ENCODE measurements at places on chromosomes 11 and 22.
A peak's percentile ranks its signal among the peaks of the same experiment; 100 is the strongest.

DNA sequence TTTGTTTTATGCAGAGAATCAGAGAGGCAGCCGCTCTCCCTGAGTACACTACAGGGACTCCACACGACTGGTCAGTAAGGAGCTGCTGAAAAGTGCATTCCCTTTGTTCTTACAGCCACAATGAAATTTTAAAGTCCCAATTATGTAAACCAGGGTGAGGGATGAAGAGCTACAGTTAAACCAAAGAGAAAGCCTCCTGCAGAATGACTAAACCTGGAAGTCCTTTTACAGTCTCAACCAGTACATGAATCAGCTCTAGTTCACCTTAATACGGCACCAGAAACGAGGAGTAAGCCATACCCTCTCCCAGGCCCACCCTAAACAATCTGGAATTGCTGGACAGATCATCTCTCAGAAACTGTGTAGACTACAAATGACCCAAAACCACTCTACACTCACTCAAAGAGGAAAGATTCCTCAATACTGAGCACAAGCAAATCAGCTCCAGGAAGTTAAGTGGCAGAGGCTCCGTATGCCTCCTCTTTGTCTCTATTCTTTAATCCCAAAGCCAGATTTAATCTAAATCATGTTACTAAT is 113.1 kb downstream of the RBFOX2 start:
- no peak for DNase-seq

DNA sequence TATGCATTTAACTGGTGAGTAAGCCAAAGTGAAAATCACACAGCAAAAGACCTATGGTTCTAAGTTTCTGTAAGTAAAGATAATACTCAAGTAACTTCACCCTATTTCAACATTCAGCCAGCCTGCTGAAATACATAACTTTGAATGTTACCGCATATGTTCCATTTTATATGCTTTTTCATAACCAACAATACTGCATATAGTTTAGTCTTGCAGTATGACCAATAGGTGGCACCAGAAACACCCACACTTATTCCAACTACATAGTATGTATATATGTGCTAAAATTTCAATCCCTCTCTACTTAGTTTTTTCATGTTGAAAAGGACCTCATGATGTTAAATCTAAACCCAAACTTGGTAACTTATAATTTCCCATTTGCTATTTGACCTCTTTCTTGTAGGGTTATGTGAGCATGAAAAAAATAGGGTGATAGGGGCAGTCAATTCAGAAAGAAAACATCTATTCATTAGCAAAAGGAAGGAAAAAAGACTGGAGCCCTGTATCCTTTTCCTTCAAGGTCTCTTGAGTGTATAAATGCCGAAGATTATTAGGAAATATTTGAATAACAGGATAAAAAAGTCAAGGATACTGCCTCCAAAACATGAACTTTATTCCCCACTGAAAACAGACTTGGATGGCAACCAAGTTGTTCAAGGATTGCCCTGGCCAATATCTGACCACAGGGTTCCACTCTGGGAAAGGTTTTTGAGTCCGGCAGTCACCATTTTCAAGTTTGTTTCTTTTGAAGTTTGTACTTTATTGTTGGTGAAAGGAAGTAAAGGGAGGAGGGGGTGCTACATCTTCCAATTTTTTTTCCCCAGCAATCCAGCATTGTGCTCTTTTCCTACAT is 23.8 kb upstream of the FZD4 start:
- no peak for DNase-seq

GRCh38 chr11:128551611-128552335 is 35.6 kb downstream of the ETS1 start:
- DNase-seq, result no peak

DNA sequence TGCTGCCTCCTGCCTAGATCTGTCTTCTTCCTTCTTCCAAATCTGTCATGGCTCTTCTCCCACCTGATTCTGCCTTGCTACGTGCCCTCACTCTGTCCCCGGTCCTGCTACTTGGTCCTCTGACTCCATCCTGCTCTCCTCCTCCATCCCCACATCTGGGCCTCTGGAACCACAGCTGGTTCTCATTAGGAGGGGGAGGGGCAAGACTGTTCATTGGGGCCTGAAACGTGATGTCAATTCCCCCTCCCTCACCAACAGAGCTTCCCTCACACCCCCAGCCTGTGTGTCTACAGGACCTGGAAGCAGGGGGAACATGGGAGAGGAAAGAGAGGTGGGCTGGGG is 9.1 kb downstream of the DCHS1 start:
- DNase-seq, result peak; percentile 95

GRCh38 chr22:49979587-49980264 is 19.2 kb downstream of the PIM3 start:
- DNase-seq, result peak; percentile 15

DNA sequence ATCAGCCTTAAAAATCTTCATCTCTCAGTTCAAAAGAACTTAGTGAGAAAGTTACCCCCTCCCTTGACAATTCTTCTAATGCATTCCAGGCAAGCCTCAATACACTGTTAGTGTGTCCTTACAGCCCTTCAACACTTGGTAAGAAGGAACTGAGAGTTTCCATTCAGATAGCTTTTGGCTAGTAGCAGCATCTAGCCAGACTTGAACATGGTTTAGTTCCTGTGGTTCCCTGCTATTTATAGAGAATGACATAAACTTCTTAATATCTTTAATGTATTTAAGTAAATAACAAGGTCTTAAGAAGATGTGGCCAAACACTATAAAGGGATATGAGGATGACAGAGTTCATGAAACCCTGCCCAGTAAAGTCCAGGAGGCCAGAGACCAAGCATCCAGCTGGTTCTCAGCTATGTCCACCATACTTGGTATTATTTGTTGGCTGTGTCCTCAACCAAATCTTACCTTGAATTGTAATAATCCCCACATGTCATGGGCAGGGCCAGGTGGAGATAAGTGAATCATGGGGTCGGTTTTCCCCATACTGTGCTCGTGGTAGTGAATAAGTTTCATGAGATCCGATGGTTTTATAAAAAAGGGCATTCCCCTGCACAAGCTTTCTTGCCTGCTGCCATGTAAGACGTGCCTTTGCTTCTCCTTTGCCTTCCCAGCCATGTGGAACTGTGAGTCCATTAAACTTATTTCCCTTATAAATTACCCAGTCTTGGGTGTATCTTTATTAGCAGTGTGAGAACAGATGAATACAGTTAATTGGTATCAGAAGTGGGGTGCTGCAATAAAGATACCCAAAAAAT is 132.4 kb downstream of the LARGE1 start:
- no peak for DNase-seq

DNA sequence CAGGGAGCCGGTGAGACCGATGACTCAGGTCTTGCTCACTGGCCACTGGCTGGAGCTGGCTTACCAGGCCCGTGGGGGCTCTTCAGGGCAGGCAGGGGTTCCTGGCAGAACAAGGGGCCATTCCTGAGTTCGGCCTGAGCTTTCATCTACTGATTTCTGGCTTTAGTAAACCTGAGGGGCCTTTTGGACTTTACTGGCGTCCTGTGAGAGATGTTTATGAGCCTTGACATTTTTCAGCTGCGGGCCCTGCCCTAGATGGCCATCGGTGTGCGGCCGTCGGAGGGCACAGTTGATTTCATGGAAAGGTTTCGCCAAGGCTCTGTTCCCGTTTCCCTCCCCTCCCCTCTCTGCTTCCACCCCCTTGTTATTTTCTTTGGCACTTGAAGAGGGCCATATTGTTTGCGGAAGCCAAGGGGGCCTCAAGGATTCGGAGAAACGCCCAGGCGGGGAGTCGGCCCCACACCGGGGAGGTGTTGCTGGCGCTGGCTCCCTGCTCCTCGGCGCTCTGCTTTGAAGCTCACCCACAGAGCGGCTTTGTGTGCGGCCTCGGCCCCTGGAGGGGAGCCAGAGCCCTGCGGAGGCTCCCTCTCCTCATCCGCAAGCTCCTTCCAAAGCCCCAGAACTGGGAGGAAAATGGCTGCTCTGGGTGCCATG is 17.7 kb downstream of the ELF5 start:
- peak; percentile 65 for DNase-seq

DNA sequence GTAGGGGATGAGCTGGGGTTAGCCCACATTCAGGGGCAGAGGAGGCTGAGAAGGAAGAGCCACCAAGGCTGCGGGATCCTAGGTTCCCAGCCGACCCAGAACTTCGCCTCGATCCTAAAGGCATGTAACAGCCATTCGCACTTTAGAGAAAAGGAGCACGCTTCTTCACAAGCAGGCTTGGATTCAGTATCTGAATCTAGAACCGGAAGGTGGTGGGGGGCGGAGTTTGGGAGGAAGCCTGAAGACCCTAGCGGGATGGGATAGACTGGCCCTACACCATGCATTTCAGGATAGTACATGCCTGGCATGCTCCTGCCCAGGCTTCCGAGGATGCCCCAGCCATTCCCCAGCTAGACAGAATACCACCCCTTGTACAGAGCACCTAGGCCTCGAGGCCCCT is 4.4 kb downstream of the SCARF2 start:
- DNase-seq, result no peak

GRCh38 chr11:32615422-32615821 is 31.8 kb downstream of the EIF3M start:
- no peak for DNase-seq

DNA sequence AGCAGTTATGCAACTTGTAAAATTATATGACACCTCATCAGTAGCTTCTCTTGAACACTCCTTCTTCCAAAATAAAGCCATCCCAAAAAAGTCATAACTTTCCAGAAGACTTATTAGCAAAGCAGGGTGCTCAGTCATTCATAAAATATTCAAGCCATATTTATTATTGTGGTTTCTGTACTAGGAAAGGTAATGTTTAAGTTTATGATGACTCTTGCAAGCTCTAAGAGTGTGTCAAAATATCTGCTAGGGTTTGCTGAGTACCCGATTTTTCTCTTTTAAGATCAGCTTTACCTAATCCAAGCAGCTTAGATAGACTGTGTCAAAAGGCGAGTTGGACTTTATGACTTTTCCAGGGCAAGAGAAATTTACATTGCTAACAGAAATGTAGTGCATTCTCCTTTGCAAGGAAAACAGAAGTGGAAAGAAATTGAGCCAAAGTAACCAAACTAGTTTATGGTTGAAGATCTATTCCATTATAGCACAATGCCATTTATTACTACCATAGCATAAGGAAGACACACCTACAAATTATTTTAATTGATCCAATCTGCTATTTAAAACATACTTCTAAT is 98.0 kb upstream of the SOX6 start:
- DNase-seq, result no peak

- no peak for DNase-seq
These were observed 6.1 kb upstream of the ELF5 start for GRCh38 chr11:34519595-34520235.

DNA sequence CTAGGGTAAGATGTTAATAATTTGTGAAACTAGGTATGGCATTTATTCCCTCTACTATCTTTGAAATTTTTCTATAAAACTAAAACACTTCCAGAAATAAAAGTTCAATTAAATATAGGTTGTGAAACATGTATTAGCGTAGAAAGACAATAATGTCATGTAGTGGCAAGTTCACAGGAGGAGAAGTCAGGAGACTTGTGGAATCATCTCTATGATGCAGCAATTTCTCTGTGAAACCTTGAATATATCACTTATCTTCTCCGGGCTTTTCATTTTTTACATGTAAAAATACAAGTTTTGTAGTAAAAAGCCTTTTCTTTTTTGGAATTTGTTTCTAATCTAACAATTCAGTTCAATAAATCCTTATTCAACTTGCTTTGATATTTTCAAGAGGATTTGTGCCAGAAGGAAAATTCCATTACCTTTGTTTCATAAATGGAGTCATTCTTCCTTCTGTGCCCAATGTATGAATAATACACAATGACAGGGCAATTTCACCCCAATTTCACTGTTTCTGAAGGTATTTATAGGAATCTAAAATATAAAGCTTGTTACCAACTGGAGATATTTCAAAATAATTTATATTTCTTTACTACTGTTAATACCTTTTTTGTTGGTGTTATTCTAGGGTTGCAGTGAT is 758.3 kb downstream of the FAM181B start:
- DNase-seq, result no peak

GRCh38 chr22:44200855-44201550 is 20.3 kb downstream of the PARVG start:
- no peak for DNase-seq

- DNase-seq, result no peak
These were observed 82.9 kb upstream of the CRTAM start for GRCh38 chr11:122755409-122755808.

DNA sequence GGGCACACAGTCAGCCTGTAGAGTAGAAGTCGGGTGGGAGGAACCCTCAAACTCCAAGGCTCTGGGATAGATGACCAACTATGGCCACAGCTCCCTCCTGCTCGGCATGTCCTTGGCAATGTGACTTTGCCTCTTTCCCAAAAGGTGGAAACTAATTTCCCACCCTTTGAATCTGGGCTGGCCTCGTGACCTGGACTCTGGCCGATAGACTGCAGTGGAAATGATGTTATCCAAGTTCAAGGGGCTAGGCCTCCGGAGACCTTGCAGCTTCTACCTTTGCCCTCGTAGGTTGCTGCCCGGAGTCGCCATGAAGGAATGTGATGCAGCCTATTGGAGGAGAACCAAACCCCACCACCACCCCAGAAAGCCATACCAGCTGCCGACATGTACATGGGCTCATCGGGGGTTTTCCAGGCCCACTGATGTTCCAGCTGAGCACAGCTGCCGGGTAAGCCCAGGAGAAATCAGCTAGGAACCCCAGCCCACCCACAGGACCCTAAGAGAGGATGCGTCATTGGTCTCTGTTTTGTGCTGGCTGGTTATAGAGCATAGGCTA is 30.4 kb downstream of the KCNJ4 start:
- DNase-seq, result no peak

DNA sequence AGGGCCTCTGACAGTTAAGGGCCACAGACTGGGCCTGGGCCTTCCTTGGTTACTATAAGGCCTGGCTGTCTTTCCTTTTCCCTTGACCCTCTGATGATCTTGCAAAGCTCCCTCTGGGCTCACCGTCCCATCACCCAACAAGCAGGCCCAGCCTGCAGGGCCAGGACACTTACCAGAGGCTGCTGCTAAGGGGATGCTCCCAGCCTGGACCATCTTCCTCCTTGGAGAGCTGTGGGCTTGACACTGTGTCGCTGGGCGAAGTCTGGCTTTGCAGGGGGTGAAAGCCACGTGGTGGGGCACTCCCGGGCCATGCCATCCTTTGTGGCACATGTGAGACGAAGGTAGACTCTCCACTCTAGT is 3.9 kb downstream of the C11orf24 start:
- DNase-seq, result no peak

GRCh38 chr11:73463359-73463758 is 87.2 kb downstream of the RELT start:
- no peak for DNase-seq

DNA sequence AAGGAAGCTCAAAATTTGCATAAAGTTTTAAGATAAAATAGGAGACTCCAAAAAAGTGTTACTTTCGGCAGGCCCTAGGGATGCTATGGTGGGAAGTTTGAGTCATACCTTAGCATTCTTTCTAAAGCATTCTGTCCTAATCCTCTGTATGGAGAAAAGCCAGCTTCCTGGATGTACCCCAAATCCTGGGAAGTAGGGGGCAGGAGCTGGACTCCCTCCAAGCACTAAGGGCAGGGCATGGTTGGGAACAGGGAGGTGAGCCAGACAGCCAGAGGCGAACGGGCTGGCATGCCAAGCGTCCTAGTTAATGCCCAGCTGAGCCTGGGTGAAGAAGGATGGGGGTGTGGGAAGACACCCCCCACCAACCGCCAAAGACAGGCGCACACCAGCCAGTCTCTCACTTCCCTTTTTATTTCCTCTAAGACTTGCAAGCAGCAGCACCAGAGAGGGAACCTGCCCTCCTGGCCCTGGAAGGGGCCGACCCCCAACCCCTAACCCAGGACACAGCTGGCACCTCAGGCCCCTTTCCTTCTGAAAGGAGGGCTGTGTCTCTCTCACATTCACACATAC is 23.9 kb downstream of the RTN4RL2 start:
- no peak for DNase-seq

Measured in right hindlimb (tissue), 1 donor.